ENCODE measurements at places on chromosomes 2 and 18.
A peak's percentile ranks its signal among the peaks of the same experiment; 100 is the strongest.

DNA sequence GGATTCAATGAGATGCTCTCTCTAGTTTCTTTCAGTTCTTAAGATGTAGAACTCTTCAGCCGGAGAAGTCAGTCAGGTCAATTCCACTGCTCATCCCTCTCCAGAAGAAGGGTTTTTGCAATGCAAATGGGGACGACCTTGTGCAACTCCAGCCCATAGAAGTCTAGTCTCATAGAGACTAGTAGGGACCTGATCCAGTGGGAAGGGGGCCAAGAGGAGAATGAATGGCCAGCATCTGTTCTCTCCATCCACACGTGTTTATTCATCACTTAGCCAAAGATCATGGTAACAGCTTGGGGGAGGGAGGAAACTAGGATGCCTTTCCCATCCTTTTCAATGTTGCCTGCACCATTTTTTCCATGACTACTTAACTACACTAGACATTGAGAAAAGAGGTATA lies 120.2 kb downstream of the LAMA3 start:
- DNase-seq: peak; percentile 14

DNA sequence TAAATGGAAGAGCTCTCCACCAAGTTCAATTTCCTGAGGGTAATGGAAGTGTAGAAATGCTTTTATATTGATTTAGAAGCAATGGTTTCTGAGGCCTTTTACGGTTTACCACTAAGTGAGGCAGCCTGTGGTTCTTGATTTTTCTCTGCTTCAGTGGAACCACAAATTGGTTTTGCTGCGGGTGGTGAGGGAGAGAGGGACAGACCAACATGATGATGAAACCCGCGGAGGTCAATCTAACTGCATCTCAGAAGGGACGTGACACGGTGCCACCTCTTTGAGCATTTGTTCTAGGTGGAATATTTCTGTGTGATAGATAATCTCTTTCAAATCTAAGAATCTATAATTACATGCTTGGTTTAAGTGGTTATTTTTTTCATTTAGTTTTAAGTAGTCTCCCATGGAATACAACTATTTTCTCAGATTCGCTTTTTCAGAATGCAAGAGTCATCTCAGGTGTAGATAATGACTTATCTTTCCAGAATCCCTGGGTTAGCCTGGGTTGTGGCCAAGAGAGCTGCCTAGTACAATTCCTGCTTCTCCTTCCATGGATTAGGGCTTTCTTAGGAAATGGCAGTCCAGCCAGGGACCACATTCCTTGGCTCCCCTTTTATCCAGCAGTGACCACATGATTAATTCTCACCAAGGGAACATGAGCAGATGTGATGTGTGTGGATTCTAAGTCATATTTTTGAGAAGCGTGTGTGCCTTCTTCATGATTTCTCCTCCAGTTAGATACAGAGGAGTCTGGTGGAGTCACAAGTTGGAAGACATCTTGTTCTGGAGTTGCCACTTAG lies 52.5 kb downstream of the KCNE4 start:
- DNase-seq: no peak

- DNase-seq: peak; percentile 75
Observed at GRCh38 chr2:138814123-138814898, 34.1 kb upstream of the NXPH2 start.

DNA sequence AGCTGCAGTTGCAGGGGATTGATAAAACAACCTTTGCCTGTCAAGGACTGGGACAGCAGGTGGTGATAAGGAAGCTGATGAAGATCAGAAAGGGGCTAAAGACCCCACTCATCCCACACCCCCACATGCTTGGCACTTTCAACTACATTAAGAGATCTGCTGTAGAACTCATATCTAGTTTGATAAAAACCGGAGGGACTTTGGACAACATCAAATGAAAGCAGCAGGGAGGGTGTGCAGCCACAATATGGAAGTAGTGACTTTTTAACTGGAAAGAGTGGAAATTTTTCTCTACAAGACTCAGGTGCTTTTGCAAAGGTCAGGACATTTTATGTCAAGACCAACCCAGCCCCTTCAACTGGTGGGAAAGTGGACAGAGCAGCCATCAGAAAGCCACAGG lies 56.8 kb downstream of the TBC1D8 start:
- DNase-seq: no peak

GRCh38 chr18:47632970-47633635 lies 297.4 kb downstream of the SMAD2 start:
- no peak for DNase-seq

- no peak for DNase-seq
Observed at GRCh38 chr2:162435676-162436075, 91.7 kb downstream of the GCA start.

DNA sequence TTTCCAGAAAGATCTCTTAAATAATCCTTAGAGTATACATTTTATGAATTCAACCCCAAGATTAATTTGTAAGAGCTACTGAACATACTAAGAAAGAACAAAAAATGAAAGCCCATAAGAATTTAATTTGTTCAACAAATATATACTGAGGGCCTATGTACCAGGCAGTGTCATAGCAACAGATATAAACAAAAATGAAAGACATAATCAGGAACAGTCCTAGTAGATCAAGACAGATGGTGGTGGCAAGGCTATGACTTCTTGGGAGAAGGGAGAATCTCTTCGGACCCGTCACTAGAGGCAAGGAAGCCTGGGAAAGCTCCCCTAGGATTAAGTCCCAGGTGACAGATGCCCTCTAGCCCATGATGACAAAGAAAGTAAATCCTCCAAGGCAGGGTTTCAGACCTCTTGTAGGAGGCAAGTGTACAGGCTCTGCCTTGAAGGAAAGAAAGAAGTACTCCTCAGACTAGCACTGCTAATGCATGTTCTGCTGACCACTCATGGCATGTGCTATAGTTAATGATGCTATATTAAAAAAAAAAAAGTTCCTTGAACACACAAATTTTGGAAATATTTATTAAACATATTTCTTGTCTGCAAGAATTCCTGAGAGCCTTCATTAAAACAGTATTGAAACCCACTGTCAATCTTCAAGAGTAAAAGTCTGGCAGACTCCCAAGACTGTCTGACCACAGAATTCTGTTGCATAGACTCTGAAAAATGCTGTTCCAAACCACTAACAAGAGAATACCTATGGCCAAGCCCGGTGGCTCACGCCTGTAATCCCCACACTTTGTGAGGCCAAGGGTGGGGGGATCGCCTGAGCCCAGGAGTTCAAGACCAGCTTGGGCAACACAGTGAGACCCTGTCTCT lies 31.5 kb downstream of the NOL10 start:
- no peak for DNase-seq

GRCh38 chr18:78352910-78353309 lies 626.7 kb upstream of the SALL3 start:
- no peak for DNase-seq

DNA sequence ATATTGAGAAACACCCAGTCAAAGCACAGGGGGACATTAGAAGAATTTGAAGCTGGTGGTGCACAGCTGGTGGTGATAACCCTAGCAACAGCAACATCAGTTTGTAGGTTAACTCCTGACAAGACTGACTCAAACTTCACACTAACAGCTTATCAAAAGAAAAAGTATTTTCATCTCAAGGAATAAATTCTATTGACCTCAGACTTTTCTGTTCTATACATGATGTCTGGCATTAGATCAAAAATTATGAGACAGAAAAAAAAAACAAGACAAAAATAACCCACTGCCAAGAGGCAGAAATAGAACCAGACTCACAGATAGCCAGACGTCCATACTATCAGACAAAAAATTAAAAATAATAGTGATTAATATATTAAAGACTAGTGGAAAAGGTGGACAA lies 126.1 kb downstream of the COL6A3 start:
- DNase-seq: no peak

DNA sequence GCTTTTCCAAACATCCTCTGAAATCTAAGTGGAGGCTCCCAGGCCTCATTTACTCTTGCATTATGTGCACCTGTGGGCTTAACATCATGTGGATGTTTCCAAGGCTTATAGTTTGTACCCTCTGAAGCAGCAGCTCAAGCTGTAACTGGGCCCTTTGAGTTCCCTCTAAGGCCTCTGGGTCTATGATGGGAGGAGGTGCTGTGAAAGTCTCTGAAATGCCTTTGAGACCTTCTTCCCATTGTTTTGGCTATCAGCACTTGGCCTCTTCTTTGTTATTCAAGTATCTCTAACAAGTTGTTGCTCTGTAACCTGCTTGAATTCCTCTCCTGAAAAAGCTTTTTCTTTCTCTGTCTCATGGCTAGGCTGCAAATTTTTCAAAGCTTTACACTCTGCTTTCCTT lies 58.1 kb upstream of the MYT1L start:
- DNase-seq: no peak

DNA sequence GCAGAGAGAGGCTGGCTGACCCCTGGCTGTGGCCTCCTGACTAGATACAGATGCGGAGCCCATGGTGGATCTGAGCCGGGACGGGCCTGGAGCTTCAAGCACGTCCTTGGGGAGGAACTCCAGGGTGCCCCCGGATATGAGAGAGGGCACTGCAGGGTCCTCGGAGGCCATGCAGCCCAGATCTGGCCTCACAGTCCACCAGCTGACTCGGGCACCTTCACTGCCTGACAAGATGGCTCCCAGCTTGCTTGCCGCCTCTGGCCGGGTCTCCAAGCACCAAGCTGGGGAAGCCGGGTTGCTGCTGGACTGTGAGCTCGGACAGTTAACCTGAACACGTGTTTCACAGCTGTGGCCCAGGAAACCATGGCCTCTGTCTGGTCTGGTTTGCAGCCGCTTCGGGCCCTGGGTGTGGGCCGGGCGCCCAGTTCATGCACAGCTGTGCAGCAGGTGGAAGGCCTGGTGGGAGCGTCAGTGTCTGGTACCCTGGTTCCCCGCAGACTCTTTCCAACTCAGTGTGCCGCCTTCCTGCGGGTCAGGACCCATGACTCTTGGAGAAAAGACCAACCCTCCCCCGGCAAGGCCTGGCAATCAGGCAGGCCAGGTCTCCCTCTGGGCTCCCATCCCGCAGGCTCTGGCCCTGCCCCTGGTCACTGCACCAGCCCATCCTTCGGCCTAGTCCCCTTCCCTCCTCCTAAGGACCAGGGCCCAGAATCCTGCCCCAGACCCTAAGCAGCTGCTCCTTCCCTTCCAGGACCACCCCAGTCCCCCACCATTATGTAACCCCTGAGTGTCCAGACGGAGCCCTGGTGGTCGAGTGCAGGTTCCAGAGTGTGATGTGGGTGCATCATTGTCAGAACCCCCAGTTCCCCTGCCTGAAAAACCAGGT lies 74.6 kb upstream of the OTOS start:
- DNase-seq: no peak

GRCh38 chr18:24669015-24669414 lies 208.6 kb downstream of the HRH4 start:
- DNase-seq: no peak

DNA sequence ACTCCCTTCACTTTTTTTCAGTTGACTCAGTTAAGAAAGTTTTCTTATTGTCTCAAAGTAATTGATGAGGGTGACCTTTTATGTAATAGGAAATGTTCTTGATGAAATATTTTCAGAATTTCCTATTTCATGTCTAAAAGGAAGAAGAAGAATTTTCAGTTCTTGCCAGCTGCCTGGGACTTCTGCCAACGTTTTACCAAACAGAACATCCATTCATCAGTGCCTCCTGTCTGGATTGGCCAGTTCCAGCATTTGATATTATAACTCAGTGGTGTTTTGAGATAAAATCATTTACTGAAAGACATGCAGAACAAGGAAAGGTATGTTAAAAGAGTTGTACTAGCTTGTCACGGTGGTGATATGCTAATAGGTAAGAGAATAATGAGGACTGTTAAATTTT lies 104.7 kb upstream of the MYO3B start:
- DNase-seq: peak; percentile 69

GRCh38 chr2:29053223-29053622 lies 21.1 kb downstream of the PCARE start:
- no peak for DNase-seq

DNA sequence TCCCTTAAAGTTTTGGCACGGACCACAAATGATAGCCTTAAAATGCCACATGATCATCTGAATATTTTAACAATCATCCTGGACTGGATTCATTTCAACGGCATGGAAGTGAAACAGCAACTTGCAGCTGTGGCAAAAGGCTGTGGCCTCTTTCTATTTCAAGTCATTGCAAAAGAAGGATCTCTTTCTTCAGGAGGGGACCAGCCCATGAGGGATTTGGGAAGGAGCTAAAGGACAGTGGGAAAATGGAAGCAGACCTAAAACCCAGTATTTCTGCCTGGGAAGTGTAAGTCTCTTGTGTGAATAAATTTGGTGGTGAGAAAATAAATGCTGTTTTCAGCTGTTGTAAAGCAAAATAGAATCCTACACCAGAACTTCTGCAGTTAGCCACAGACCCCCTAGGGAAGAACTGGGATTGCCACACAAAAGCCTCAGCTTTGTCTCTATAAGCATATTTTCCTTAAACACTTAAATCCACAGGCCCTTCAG lies 107.3 kb upstream of the ZFP36L2 start:
- no peak for DNase-seq

DNA sequence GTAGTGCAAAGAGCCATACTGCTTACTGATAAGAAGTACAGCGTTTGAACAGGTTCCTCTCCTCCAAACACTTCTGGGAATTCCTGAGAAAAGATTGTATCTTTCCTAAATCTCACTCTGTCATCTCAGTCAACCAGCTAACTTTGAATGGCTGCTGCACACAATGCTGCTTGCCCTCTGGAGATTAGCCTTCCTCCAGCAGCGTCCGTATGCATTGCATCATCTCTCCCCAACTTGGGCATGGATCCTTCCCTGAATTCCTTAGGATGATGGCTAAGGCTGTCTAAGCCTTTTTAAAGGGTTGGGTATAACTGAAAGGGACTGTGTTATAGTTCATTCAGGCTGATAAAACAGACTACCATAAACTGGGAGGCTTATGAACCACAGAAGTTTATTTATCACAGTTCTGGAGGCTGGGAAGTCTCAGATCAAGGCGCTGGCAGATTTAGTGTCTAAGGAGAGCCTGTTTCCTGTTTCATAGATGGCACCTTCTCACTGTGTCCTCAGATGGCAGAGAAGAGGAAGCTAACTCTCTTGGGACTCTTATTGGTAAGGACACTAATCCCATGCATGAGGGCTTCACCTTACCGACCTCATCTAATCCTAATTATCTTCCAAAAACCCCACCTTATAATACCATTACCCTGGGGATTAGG lies 105.3 kb downstream of the PAX3 start:
- DNase-seq: no peak

DNA sequence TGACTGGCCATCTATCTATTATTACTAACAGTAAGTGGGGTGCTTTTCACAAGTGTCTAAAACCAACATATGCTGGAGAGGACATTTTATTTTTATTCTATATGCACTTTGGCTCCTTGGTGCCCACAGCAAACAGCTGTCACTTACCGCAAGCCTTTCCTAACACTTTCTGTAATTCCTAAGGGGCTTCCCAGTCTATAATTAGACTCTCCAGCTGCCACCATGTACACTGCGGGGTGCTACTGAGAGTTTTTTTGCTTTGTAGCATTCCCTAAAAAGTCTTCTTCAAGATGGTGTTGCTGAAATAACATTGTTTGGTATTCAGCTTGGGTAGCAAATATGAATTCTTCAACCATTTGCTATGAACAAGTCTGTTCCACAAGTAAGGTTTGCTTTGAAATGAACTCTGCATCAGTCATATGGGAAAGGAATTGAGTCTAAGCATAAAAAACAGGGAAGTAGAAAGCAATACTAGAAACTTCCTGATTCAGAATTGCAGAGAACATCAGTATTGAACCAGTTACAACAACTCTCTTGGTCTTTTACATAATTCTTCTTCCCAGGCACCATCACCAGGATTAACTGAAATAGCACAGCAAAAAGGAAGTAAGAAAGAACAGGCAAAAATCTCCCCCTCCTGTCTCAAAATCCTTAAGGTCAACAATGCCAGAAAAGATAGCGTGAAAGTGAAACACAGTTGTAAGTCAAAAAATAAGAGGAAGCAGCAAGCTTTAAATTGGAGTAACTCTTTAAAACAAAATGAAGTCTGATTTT lies 28.6 kb downstream of the EPB41L3 start:
- DNase-seq: peak; percentile 8

GRCh38 chr2:223787358-223787757 lies 50.0 kb downstream of the AP1S3 start:
- no peak for DNase-seq

All from NCI-H1105 treated with DMSO at 0.1 percent for 48 hours (cell line).